NCI-H2081 (cell line): ENCODE measurements at places on chromosomes 16 and 17.

- no peak for DNase-seq
Measured at GRCh38 chr16:31201582-31202413, 762 bp downstream of the PYCARD start.

GRCh38 chr17:4235372-4236279, 28.2 kb downstream of the ANKFY1 start:
- no peak for DNase-seq

- peak; percentile 37 for DNase-seq
Measured at GRCh38 chr16:54506741-54507500, 220.3 kb upstream of the IRX3 start.

- DNase-seq, result peak; percentile 33
Measured at GRCh38 chr17:2436316-2436905, 35.6 kb upstream of the MNT start.

DNA sequence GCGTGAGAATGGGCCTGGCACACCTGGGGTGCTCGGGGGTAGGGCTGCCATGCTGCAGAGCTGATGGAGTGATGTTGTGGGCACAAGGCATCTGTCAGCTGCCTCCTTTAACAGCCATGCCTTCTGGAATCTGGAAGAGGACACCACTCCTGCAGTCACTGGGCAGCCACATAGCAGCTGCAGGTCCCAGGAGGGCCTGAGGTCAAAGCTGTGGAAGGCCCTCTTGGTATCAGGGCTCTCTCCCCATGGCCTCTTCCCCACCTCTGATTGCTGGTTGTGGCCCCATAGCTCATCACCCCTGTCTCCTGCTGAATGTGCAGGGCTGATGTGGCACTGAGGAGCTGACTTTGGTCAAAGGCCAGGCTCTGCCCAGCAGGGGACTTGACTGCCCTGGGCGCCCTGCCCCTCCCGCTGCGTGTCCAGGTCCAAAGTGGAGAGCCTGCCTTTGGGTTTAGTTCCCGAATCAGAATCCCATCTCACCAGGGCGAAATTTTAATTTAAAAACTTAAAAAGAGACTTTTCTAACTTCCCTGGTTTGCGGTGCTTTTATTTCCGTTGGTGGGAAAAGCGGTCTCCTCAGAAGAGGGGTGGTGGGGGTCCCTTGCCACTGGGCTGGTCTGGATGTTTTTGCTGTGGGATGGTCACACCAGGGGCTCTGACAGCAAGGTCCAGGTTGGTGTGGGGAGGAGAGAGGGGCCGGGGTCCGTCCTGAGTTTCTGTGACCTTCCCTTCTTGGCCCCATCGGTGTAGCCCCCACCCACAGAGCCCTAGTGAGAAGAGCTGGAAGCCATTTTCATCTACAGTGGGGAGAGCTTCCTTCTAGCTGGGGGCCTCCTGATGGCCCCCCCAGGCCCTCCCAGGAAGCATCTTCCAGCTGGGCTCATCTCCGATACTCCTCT, 5.9 kb downstream of the UBALD2 start:
- DNase-seq, result no peak

GRCh38 chr16:66539623-66540469, 10.1 kb downstream of the TK2 start:
- no peak for DNase-seq

GRCh38 chr17:59349178-59349577, 17.7 kb downstream of the YPEL2 start:
- DNase-seq, result no peak

DNA sequence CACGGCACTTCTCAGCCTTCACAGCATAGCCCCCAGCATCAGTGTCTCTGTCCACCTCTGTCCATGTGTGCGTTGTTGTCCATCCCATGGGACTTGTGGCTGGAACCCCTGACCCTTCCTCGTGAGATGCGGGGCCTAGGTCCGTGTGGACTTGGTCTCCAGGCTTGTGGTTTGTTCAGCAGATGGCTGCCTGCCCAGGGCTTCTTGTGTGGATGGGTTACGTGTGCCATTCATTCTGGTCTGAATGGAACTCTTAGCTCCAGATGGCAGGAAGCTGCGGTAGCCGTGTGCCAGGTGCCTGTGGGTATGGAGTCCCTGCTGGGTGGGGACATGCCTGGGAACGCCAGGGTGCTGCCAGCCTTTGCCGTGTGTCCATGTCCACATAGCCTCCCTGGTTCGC, 31.7 kb upstream of the NUDT16L1 start:
- DNase-seq, result peak; percentile 94

DNA sequence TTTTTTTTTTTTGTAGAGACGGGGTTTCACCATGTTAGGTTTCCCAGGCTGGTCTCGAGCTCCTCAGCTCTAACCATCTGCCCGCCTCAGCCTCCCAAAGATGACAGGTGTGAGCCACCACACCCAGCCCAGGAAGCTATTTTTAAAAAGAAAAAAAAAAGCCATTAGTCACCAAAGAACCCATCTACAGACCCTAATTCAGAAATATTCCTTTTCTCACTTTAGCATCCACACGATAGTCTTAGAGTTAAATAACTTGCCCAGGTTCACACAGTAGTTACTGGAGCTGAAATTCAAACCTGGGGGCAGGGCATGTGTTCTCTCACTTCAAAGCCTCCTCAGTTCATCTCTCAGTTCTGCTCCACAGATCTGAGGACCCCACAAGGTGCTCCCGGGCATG, 70.3 kb upstream of the NOL11 start:
- DNase-seq, result no peak

- DNase-seq, result no peak
Measured at GRCh38 chr17:49452201-49452600, 37.5 kb upstream of the PHB1 start.

GRCh38 chr17:148757-149156, 11.4 kb downstream of the SCGB1C2 start:
- DNase-seq, result no peak

DNA sequence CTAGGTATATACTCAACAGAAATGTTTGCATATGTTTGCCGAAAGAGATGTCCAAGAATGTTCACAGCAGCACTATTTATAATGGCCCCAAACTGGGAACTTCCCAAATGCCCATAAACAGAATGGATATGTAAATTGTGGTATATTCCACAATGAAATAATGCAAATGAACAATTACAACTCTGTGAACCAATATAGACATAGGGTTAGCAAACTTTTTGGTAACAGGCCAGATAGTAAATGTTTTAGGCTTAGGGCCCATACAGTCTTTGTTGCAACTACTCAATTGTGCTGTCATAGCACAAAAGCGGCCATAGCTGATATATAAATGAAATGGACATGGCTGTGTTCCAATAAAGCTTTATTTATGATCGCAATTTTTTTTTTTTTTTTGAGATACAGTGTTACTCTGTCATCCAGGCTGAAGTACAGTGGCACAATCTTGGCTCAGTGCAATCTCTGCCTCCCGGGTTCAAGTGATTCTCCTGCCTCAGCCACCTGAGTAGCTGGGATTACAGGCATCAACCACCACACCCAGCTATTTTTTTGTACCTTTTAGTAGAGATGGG, 16.5 kb downstream of the XYLT1 start:
- DNase-seq, result no peak

- DNase-seq, result no peak
Measured at GRCh38 chr16:924063-924462, 46.7 kb downstream of the LMF1 start.

DNA sequence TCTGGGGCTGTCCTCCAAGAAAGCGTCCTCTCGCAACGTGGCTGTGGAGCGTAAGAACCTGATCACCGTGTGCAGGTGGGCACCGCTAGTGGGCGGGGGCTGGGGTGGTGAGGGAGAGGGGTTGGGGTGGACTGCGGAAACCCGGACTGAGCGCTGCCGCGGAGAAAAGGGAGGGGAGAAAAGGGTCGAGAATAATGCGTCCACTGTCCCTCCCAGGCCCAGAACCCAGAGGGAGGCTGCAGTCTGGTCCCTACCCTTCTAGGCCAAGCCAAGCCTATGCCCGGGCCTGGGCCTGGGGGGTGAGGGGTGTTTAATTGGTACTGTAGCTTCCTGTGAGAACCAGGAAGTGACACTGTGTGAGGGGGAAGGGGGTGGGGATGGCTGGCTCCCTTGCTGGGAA, 464 bp downstream of the RUNDC3A start:
- DNase-seq, result peak; percentile 62

- DNase-seq, result no peak
Measured at GRCh38 chr16:53642094-53642493, 61.6 kb downstream of the RPGRIP1L start.

DNA sequence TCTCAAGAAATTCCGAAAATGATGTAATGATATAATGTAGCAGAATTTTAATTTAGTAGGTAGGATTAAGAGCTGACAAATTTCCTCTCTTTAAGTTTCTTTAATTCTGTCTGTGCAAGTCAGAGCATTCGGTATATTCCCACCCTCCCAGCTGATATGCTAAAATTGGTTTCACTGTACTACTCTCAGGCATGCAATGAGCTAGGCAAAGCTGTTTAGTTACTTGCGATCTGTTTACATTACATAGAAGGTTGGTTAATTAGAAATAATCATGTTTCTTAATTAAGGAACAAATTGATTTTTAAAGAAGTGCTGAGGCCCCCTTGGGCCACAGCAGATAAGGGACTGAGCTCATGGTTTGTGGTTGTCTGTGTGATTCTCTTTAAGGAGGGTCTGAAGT, 432.8 kb upstream of the HSBP1 start:
- no peak for DNase-seq

DNA sequence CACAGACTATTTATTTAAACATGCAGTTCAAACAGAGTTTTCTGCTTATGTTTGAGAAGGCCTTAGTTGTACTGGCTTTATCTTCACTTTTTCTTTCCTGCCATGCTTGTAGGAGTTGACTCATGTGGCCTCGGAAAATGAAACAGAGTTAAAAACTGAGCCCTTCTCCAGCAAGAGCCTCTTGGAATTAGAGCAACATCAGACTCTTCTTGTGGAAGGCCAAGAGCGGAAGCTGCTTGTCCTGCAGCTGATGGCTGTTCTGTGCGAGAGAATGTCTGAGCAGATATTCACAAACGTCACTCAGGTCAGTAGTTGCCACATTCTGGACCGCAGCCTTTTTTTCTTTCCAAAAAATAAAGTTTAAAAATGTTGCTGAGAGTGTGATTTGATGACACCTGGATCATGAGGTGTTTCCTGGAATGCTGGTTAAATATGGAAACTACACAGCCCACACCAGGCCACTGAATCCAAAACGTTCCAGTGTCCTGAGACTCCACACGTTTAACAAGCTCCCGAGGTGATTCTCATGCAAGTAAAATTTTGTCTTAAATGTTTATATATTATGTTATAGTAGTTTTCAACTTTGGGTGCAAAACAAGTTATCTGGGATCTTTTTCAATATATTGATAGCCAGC, 65.9 kb downstream of the TANGO6 start:
- DNase-seq, result no peak

- no peak for DNase-seq
Measured at GRCh38 chr17:80478487-80479245, 2.3 kb upstream of the NPTX1 start.

GRCh38 chr17:27544350-27545131, 86.4 kb upstream of the LGALS9 start:
- DNase-seq, result no peak

DNA sequence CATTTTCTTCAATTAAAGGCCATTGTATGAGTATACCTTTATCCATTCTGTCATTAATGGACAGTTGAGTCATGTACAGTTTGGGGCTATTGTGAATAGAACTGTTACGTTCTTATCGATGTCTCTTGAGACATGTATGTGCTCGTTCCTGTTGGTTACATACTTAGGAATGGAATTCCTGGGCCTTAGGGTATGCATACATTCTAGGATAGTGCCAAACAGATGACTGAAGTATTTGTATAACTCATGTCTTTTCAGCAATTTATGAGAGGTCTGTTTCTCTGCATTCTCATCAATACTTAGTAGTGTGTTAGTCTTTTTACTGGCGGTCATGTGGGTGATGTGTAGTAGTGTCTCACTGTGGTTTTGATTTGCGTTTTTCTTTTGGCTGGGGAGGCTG, 81.2 kb downstream of the USP22 start:
- DNase-seq, result no peak

- no peak for DNase-seq
Measured at GRCh38 chr16:60404401-60404800, 1631.8 kb downstream of the CDH8 start.

DNA sequence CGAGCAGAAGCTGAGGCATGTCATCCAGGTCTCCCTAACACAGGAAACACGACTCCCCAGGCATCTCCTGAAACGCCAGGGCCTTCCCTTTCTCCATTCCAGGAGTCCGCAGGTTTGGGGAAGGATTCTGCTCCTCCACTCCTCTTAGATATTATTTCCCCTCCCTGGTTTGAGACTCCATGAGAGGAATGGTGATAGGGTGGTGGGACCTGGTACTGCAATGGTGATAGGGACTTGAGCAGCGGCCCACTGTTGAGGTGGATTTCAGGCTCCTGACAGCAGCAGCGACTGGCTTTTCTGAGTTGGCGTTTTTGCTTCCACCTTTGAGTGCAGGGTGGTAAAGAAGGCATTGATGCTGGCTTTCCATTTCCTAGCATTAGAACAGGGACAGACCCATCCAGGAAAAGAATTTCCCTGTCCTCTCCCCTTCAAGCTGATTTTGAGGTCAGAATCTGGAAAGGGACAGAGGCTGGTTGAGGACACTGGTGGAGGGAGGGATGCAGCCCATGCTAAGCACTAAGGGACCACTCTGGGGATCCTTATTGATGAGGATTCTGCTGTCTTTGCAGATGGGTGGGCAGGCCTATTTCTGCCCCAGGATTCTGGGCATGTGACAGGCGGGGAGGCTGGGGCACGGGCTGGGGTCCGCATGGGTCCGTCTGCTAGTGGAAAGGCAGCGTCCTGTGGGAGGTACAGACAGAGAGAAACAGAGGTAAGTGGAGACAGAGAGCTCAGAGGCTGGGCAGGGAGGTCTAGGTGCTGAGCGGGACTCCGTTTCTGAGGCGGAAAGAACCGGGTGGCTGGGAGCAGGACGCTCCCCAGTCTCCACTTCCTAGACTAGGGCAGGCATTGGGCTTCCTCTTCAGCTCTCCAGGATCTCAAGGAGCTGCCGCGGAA, 1.3 kb upstream of the TBX4 start:
- DNase-seq, result no peak

DNA sequence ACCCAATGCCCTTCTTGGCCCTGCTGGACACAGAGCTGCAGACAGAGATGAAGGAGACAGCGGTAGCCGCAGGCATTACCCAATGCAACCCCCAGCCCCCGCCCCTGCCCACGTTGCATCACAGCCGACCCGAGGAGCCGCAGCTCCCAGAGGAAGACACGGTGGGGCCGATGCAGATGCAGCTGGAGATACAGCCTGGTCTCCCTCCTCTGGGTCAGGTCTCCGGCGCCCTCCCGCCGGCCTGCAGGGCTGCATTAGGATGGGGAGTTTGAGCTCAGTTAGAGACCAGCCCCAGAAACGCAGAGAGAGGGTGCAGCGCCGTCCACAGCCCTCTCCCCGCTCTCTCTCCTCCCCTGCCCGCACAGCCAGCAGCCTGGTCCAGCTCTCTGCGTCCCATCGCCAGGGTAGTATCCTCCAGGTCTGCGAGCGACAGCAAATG, 19.4 kb upstream of the UBE2I start:
- no peak for DNase-seq

- no peak for DNase-seq
Measured at GRCh38 chr16:81553080-81553813, 108.6 kb downstream of the CMIP start.
